Caki2 (cell line): ENCODE measurements at places on chromosomes 5 and 9. TPM values are rescaled to one million over a fixed set of nuclear protein-coding genes. Genes with fewer than 3 reads are reported as not detected.
A peak's percentile ranks its signal among the peaks of the same experiment; 100 is the strongest.

GRCh38 chr9:133954862-133955529 lies 37.1 kb downstream of the VAV2 start:
- DNase-seq, result no peak

GRCh38 chr9:126526218-126527108 lies 87.3 kb upstream of the LMX1B start:
- no peak for DNase-seq

DNA sequence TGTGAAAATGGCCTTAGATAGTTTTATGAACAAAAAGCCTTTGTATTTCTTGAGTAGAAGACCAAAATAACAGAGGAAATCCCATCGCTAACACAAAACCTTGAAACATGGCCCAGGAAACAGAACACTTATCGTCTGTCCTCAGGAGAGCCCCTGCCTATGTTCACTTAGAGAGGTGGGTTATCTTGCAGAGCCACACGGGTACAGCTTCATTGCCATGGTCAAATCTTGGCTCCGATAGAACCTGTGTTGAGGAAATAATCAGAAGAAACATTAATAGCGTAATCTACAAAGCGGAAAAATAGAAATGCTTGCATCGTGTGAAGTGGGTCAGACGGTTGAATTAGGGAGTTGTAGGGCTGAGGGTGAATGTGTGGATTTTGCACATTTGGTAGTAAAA lies 216.1 kb downstream of the MAST4 start:
- DNase-seq, result no peak

GRCh38 chr9:15513335-15513734 lies 2.6 kb upstream of the PSIP1 start:
- no peak for DNase-seq

GRCh38 chr9:86670536-86670935 lies 276.8 kb downstream of the GAS1 start:
- no peak for DNase-seq

DNA sequence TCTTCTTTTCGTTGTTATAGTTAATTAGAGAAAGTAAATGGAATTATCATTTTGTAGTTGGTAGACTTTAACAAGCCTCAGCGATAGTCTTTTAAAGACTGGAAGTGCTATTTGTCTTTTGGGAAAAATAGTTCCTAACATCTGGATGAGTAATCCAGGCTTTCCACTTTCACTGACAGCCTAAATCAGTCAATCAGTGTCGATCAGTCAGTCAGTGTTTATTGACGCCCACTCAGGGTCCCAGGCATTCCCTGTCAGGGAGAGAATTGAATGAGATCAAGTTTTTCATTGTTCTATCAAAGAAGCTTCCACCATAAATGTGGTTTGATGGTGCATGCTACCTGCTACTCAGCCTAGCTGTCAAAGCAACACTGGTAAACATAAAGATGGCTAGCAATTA lies 2.6 kb downstream of the ABL1 start:
- DNase-seq, result no peak

DNA sequence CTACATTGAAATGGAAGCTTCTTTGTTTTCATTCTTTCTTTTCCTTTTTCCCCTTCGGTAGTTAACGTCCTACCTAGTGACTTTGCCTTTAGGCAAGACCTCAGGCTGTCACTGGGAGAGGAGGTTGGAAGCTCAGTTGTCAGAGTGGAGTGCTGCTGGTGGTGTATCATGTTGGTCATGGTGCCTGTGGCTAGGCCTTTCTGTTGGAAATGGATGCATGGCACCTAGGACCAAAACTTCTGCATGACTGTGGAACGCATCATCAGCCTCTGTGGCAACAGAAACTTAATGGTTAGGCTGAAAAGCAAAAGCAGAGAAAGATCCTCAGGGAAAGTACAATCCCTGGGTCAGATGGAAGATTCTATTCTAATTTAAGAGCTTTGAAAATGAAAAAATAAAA lies 57.9 kb downstream of the OSTF1 start:
- DNase-seq, result no peak

DNA sequence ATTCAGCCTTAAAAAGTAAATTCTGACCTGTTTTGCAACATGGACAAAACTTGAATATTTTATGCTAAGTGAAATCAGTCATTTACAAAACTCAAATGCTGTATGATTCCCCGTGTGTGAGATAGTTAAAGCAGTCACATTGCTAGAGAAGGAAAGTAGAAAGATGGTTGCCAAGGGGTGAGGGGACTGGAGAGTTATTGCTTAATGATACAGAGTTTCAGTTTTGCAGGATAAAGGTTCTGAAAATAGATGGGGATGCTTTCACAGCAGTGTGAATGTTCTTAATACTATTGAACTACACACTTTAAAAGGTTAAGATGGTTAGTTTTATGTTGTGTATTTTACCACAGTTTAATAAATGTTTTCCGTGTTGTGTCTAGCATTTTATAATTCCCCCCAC lies 51.2 kb downstream of the SGCD start:
- no peak for DNase-seq

- no peak for DNase-seq
Observed at GRCh38 chr9:108278341-108278740, 577.4 kb downstream of the ACTL7B start.

DNA sequence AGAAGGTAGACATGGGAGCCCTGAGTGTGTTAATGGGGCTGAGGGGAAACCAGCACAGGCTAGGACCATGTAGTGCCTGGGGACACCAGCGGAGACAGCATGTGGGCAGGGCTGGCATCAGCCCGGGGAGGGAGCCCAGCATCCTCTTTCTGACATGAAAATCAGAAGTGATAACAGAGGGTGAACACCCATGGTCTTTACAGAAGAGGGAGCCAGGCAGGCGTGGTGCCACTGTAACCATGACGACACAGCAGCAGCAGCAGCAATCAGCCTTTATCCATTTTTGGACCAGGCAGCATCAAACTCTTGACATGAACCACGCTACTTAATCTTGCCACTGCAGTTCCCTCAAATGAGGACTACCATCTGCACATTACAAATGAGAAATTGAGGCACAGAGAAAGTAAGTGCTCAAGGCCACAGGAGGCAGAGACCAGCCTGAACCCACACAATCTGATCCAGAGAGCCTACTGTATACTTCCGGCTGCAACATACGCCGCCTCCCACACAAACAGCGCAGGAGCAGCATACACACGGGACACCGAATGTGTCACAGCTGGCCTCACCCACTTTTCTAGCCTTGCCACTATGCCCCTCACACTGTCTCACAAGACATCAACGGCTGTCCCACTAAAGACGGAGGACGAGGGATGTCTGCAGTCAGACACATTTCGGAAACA lies 23.8 kb downstream of the CAMSAP1 start:
- DNase-seq, result no peak

DNA sequence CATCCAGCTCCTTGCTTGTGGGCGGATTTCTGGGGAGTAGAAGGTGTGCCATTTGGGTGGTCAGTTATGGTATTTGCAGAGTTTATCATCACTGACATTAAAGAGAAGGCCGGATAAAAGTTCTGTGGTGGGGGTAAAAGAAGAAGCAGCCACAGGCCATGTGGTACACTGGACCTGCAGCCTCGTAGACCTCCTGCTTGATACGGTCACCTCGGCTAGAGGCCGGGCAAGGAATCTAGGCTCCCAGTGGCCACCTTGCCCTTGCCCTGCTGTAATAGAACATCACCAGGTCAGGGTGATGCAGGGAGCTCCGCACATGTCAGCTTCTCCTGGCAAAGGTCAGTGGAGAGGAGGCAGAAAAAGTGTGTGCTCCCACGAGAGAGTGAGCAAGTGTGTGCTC lies 376.1 kb upstream of the IRX4 start:
- DNase-seq, result no peak

- no peak for DNase-seq
Observed at GRCh38 chr9:135385793-135386192, 93.8 kb upstream of the PPP1R26 start.

Gene CMYA5
- 0.03 TPM in 1 of 2 replicates, not detected in the other for total RNA-seq

DNA sequence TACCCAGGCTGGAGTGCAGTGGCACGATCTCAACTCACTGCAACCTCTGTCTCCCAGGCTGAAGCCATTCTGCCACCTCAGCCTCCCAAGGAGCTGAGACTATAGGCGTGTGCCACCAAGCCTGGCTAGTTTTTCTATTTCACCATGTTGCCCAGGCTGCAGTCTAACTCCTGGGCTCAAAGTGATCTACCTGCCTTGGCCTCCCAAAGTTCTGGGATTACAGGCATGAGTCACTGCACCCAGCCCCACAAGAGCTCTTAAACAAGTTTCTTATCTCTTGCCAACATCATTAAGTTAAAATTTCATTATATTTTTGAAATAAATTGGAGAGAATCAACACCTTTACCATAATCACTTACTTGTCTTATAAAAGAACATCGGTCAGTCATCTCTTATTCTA lies 280.3 kb downstream of the ARHGEF28 start:
- no peak for DNase-seq

DNA sequence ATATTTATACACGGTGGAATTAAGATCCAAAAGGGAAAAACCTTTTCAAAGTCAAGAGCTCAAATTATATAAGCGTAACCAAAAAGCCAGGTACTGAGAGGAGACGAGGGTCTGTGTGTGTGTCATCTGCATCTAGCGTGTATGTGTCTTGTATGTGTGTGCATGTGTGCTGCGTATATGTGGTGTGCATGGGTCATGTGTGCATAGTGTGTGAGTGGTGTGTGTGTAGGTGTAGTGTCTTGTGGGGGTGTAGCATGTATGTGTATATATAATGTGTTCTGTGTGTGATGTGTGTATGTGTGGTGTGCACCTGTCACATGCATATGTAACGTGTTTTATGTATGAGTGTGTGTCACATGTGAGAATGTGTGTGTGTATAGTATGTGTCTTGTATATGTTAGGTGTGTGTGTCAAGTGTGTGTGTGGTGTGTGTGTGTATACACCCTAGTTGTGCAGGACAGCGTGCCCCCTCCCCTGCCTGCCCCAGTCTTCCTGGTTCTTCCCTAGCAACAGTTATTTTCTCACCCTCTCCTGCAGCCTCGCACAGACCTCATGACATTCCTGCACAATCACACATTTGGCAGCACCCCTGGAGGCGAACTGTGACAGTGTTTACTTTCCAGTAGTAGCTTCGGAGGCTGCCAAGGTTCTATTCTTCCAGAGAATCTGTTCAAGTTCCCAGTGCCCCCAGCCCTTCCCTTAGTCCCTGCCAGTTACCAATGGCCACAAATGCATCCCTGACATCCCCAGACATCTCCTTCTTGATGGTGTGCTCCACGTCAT lies 27.1 kb upstream of the TNIP1 start:
- no peak for DNase-seq

Gene IL9
- total RNA-seq, result not detected in 2 replicates

DNA sequence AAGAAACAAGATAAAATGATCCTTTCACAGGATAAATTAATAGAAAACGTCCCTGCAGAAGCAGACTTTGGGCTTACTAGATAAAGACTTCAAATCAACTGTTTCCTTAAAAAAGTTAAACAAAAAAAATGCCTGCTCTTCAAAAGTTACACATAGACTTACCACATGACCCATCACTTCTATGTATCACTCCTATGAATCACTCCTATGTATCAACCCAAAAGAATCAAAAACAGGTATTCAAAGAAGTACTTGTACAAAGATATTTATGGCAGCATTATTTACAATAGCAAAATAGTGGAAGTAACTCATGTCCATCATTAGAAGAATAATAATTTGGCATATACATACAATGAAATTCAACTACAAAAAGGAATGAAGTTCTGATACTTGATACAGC lies 56.3 kb upstream of the PRDM9 start:
- DNase-seq, result no peak

GRCh38 chr5:172114875-172115422 lies 73.1 kb downstream of the STK10 start:
- DNase-seq, result no peak

DNA sequence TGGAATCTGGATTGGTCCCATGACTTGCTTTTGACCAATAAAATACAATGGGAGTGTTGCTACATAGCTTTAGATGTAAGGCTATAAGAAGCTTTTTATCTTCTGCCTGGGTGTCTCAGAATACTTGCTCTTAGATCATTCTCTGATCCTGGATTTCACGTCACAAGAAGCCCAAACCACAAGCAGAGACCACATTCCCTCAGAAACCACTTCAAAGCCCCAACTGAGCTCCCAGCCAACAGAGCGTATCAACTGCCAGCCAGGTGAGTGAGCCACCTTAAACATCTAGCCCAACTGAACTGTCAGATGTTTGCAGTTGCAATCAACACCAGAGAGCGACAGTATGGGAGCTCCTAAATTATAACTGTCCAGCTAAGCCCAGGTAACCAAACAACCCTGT lies 687.1 kb downstream of the TLE1 start:
- peak; percentile 10 for DNase-seq

DNA sequence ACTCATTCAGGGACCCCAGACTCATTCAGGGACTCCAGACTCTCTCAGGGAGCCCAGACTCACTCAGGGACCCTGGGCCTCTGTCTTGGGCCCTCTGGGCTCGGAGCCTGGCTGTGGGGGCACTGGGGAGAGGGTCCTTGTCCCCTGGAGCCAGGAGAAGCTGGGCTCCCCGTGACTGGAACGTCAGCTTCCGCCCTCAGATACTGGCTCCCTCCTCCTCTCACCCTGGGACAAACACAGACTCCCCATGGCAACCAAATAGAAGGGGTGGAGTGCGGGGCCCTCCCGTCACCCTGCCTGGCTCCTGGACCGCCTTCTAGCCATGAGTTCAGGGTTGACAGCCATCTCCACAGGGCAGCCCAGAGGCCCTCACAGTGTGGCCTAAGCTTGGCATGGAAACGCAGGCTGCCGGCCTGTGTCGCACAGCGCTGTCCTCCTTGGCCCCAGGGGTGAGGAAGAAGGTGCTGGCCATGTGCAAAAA lies 27.6 kb downstream of the ZDHHC11B start:
- DNase-seq, result no peak

DNA sequence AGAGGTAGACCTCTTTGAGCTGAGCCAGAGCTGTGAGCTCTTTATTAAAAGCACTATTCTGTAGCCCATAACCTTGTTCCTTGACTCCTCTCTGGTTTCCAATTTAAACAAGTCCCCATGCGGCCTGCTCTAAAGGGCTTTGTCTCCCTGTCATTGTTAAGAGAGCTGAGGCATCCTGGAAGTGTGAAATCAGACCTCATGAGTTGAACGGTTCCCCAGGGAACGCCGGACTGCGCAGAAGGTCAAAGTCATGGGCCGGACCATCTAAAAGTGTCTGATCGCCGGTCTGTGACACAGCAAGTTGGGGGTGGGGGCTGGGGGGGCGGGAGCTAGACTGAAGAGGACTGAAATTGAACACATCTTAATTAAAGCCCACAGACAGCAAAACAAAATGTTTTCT lies 265.8 kb downstream of the SLF1 start:
- no peak for DNase-seq

- DNase-seq, result no peak
Observed at GRCh38 chr5:168827636-168828035, 248.5 kb upstream of the PANK3 start.

DNA sequence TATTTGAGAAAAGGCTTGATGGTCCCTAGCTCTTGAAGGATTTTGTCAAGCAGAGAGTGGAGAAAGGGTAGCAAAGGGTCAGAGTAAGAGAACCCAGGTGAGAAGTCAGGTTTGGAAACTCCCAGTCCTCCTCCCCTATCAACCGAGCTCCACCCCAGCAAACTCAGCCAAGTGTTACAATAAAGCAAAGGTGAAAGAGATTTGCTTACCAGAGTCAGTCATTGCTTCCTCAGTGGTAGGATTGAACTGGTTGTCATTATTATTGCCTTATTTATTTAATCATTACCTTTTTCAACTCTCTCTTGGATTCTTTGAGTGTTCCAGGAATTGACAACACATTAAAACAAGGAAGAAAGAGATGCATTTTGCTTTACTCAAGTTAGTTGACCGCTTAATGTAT lies 80.5 kb downstream of the RFK start:
- peak; percentile 10 for DNase-seq

Gene C9orf40
- total RNA-seq, result 5.1 and 6.7 TPM in 2 replicates

Gene HAVCR2
- total RNA-seq, result not detected in 2 replicates
